ENCODE measurements at places on chromosomes 3 and 15. TPM values are rescaled to one million over a fixed set of nuclear protein-coding genes. Genes with fewer than 3 reads are reported as not detected.

DNA sequence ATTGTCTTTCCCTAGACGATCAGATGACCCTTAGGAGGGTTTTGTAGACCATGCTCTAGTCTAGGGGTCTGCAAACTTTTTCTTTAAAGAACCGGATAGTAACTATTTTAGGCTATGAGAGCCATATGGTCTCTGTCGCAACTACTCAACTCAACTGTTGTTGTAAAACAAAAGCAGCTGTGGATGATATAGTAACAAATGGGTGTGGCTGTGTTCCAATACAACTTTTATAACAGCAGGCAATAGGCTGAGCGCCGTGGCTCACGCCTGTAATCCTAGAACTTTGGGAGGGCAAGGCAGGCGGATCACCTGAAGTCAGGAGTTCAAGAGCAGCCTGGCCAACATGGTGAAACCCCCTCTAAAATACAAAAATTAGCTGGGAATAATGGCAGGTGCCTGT lies 6.1 kb upstream of the CMTM6 start:
- peak; percentile 29 for DNase-seq

GRCh38 chr15:67188551-67189218 lies 65.8 kb downstream of the AAGAB start:
- DNase-seq, result no peak

The SAMMSON gene
- not detected for total RNA-seq

GRCh38 chr3:128378631-128379347 lies 87.9 kb downstream of the DNAJB8 start:
- no peak for DNase-seq

- no peak for DNase-seq
Measured at GRCh38 chr3:57036952-57037351, 23.5 kb upstream of the SPATA12 start.

The SELENOS gene
- 187 TPM for total RNA-seq
